SK-MEL-5 (cell line): ENCODE measurements at places on chromosomes 3 and 15. TPM values are rescaled to one million over a fixed set of nuclear protein-coding genes. Genes with fewer than 3 reads are reported as not detected.

- no peak for DNase-seq
Observed at GRCh38 chr15:97126553-97127233, 796.2 kb downstream of the NR2F2 start.

DNA sequence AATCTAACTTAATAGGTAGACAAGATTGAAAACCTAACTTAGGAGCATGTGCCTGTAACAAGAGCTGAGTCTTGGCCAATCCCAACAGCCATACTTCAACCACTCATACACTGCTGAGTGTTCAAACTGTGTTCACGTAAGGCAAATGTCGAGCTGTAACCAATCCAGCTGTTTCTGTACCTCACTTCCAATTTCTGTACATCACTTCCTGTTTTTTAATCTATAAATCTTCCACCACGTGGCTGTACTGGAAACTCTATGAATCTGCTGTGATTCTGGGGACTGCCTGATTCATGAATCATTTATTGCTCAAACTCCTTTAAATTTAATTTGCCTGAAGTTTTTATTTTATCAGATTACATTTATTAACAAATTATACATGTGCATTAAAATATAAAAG, 44.6 kb upstream of the NEDD4 start:
- no peak for DNase-seq

GRCh38 chr3:105853801-105854432, 14.9 kb downstream of the CBLB start:
- no peak for DNase-seq

DNA sequence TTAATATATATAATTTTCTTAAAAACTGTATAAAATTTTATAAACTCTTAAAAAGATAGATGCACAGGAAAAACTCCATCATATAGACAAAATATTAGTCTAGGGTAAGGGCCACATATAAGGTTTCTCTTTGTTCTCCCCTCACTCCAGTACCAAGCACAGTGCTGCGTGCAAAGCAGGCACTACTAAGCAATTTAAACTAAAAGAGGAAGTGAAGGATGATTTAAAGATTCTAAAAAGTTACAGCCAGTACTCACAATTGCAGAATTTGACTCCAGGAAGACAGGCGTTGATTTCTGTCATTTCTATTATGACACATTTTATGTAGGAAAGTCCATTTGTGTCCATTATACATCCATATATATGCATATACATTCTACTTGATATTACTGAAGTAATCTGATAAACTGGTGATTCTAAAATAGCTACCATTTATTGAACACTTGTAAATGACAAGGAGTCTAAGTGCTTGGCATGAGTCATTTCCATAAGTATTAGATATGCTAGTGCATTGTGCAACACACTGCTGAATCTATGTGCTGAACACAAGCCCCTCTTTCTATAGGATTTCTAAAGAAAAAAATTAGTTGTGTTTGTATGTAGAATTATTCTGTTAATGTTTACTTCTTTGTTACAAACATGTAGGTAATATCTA, 785.5 kb upstream of the ARRDC4 start:
- no peak for DNase-seq

DNA sequence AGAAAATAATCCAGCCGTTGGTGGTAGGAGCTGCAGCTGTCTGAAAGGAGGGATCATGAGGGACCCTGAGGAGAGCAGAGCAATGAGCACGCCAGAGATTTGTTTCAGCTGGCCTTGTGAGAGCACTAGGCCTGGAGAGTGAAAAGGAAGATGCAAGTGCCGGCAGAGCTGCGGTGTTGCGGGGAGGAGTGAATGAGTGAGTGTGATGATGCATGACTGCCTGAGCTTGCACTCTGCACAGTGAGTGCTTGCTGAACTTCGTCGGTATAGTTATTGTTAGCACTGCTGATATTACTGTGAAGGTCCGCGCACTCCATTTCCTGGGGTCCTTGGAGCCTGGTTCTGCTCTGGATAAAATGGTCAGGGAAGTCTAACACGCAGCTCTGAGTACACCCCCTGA, 23.2 kb downstream of the EIF1B start:
- no peak for DNase-seq

- DNase-seq = peak; percentile 36
Observed at GRCh38 chr3:61008998-61009380, 242.3 kb downstream of the FHIT start.

- DNase-seq = no peak
Observed at GRCh38 chr3:114365909-114366308, 72.1 kb downstream of the TIGIT start.

- DNase-seq = peak; percentile 70
Observed at GRCh38 chr15:78242128-78242527, 7.8 kb upstream of the ACSBG1 start.

- no peak for DNase-seq
Observed at GRCh38 chr3:5347486-5347885, 160.0 kb downstream of the EDEM1 start.

- DNase-seq = no peak
Observed at GRCh38 chr3:113133140-113133539, 78.2 kb upstream of the BOC start.

DNA sequence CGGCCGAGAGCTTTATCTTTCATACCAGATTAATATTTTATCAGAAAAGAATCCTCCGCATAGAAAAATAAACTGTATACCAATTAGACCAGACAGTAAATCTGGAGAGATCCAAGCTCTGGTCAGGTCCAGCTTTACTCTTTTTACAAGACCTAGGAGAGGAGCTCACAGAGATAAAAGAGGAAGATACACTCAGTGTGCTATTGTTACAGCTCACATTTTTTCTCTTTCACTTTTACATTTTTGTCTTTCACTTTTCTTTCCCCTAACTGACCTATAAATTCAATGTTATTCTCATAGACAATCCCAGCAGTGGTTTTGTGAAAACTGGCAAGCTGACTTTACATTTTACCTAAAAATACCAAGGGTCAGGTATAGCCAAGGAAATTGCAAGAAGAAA, 55.8 kb downstream of the GUCA1C start:
- no peak for DNase-seq

- DNase-seq = peak; percentile 2
Observed at GRCh38 chr3:14177580-14178246, 688 bp downstream of the XPC start.

GRCh38 chr3:108509263-108509662, 1.1 kb downstream of the MYH15 start:
- no peak for DNase-seq

GRCh38 chr3:12977117-12977808, 96.0 kb downstream of the IQSEC1 start:
- no peak for DNase-seq

DNA sequence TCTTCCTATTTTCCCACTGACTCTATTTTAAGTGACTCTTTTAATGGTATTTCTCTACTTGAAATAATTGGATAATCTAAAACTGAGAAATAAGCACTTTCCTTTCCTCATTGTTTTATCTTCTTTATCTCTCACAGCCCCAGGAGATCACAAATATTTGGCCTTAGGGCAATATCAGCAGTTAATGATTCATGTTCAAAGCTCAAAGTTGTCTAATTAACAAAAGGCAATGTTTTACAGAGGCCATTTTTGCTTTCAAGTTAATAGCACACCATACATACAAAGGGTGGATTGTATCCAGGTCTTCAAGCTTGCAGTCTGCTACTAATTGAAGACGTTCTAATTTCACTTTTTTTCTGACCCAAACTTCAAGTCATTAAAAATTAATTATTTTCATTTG, 120.1 kb downstream of the LRRN1 start:
- DNase-seq = no peak

DNA sequence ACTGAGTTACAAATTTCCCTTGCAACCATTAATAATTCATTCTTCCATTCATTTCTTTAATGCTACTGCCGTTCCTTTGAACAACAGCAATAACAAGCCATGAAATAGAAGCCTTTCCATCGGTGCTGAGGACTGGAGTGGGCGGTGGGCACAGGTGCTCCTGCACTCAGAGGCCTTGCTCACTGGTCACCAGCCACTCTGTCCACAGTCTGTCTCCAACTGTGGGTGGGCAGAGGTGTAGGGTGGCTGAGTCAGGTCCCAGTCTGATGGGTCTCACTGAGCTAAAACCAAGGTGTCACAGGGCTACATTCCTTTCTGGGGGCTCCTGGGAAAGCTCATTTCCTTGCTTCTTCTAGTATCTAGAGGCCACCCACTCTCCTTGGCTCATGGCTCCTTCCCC, 6.3 kb upstream of the FAM3D start:
- DNase-seq = no peak

GRCh38 chr15:80777137-80777536, 2.0 kb upstream of the CEMIP start:
- DNase-seq = peak; percentile 10

DNA sequence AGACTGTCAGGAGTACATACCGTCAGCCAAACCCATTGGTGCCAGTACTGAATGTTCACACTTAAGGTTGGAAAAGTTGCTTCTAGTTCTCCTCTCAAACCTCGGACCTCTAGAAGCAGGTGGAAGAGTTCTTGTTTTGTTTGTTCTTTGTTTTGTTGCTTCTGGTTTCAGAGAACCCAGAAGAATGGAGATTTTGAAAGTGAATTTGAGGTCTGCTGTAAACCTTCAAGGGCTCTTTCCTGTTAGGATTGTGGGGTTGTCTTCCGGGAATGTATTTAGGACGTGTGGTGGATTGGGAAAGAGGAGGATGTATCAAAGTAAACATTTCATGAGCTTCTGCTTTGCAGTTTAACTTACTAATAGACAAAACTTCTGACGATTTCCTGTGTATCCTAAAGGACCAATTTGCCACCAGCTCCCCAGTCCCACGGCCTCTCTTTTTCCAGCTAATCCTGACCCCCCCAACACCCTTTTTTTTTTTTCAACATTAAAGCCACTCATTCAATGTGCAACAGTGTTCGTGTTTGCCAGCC, 50.3 kb downstream of the FILIP1L start:
- no peak for DNase-seq

DNA sequence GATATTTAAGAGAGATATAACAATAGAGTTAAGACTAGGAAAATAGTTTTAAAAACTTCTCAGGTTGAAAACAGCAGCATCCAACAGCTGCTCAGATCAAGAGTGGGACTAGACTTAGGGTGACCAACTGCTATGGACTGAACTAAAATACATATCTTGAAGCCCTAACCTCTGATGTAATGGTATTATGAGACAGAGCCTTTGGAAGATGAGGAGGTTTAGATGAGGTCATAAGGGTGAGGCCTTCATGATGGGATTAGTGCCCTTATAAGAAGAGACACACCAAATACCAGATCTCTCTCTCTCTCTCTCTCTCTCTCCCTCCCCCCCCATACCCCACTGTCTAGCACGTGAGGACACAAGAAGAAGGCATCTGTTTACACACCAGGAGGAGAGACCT, 37.4 kb upstream of the GALNT15 start:
- DNase-seq = no peak

DNA sequence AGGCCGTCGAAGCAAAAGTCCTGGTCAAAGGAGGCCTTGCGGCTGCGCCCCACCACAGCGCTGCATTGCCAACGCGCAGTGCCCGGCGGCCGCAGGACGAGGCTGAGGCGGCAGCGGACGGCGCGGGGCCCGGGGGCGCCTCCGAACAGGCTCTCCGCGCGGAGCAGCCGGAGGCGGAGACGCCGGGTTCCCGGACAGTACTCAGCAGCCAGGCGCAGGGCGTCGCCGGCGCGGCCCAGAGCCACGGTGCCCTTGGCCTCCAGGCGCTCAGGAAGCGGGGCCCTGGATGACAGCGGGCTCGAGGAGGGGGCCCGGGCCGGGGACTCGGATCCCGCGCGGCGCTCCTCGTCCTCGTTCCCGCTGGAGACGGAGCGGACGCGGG, 1.1 kb downstream of the C2CD4B start:
- DNase-seq = no peak

Gene CORO2B
- 0.13 TPM in 1 of 2 replicates, not detected in the other for total RNA-seq

Gene TMEM40
- total RNA-seq = not detected in 2 replicates

Gene POLQ
- total RNA-seq = 5.6 and 5.7 TPM in 2 replicates

Gene PAQR5
- total RNA-seq = 2.3 and 2.4 TPM in 2 replicates

Gene MME
- 15.1 and 19.5 TPM in 2 replicates for total RNA-seq

Gene GPR87
- total RNA-seq = not detected in 2 replicates

Gene UMPS
- total RNA-seq = 34.9 and 37.3 TPM in 2 replicates

Gene PDIA3
- total RNA-seq = 431 and 498 TPM in 2 replicates

Gene C3orf49
- total RNA-seq = not detected in 2 replicates

Gene C3orf85
- not detected in 2 replicates for total RNA-seq

Gene SLC24A5
- 423 and 457 TPM in 2 replicates for total RNA-seq
